Renal pelvis (tissue), 12 donors: ENCODE measurements at places on chromosomes 11 and 22.

DNA sequence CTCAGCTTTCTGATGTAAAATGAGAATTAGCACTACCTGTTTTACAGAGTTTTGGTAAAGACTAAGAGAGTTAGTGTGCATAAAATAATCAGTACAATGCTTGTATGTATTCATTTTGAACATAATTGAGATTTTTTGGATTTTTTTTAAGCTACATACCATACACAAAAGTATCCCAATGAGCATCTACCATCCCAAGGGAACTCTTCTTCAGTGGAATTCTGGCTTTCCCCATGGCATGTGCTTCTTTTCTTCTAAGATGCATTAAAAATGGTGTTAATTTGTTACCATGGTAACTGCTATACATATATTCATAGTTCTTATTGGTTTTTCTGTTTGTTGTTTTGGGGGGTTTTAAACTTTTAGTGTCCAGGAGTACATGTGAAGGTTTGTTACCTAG is 17.7 kb downstream of the OR8D1 start:
- DNase-seq, result no peak

DNA sequence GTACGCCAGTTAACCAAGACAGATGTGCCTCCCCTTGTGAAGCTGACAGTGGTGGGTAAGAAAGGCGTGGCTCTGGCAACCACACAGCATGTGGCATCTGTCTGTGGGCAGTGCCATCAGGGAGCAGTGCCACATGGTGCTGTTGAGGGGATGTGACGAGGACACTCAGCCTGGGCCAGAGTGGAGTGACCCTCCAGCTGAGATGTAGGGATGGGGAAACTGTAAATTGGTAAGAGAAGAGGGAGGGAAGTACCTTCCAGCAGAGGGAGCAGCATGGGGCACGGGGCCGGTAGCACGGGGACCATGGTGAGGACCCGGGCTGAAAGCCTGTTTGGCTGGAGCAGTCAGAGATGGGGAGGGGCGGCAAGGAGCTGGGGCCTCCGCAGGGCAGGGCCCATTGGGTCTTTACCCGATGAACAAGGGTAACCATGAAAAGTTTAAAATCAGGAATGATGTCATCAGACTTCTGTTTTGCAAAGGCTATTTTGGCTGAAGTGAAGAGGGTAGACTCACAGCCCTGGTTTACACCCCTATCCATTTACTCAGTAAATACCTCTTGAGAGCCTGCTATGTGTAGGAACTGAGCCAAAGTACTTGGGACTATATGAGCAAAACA is 10.4 kb downstream of the TMPRSS6 start:
- DNase-seq, result no peak

- no peak for DNase-seq
Measured at GRCh38 chr22:36741204-36741793, 34.6 kb downstream of the IFT27 start.

GRCh38 chr11:2677127-2677526 is 22.7 kb downstream of the KCNQ1OT1 start:
- no peak for DNase-seq

GRCh38 chr11:405954-406795 is 8.6 kb downstream of the SIGIRR start:
- no peak for DNase-seq

- no peak for DNase-seq
Measured at GRCh38 chr11:72239313-72239848, 4.6 kb downstream of the PHOX2A start.

DNA sequence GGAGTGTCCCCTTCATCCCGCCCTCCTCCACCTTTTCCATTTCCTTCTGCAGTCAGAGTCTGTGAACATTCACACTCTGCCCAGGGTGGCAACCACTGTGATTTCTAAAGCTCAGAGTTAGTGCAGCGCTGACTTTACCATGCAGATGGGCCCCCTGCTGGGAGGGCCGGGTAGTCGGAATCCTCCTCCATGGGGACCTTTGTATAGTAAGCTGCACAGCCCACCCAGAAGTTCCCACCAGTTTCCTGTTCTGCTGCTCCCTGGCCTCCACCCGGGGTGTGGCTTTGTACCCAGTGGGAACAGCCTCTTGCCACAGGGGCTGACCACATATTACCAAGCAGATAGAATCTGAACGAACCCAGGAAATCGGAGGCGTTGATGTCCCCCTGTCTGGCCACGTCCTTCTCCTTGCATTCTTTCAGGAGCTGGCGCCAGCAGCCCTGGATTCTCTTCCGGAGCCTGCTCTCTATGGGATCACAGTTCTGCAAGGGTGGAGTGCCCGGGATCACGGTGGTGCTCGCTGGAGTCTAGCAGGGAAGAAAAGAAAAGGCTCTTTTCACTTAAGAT is 125.3 kb downstream of the MPPED1 start:
- no peak for DNase-seq

DNA sequence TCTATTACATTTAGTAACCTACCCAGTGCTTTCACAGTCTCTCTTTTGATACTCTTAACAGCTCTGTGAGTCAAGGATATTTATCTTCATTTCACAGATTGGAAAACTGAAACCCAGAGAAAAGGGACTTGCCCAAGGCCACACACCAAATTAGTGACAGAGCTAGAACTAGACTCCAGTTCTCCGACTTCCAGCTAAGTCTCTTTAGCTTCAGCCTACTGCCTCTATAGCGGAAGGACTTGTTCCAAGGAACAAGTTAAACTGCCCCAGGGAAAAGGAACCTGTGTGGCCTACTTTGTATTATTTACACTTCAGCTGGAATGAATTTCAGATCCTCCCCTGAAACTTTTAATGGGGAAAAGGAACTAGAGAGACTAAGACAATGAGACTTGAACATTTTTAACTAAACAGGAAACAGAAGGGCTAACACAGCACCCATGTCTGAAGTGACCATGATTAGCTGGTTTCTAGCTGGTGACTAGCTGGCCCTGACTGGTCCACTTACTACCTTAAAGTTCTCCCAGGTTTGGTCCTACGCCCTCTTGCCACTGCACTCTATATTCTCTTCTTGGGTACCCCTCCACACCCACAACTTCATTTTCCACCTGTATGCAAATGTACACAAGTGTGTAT is 1.3 kb downstream of the LRRC51 start:
- DNase-seq, result no peak

DNA sequence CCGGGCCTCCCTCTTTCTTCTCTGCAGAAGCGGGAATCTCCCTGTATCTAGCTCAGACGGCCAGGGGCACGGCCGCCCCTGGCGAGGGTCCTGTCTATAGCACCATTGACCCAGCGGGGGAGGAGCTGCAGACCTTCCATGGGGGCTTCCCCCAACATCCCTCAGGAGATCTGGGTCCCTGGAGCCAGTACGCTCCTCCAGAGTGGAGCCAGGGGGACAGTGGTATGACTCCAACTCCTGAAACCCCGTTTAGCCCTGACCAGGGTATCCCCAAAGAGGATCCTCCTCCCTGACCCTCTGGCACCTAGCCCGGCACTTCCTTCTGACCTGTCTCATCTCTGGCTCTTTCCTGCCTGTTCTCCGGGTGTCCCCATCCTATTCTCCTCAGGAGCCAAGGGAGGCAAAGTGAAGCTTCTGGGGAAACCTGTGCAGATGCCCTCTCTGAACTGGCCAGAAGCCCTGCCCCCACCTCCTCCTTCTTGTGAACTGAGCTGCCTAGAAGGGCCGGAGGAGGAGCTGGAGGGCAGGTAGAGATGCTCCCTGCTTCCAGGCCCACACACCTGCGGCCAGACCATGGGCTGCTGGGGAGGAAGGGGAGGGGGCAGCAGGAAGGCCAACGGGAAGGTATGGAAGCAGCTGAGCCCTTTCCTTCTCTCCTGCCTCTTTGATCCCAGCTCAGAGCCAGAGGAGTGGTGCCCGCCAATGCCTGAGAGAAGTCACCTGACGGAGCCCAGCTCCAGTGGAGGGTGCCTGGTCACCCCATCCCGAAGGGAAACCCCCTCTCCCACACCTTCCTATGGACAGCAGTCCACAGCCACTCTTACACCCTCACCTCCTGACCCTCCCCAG is 12.9 kb downstream of the ROBO3 start:
- DNase-seq, result no peak

DNA sequence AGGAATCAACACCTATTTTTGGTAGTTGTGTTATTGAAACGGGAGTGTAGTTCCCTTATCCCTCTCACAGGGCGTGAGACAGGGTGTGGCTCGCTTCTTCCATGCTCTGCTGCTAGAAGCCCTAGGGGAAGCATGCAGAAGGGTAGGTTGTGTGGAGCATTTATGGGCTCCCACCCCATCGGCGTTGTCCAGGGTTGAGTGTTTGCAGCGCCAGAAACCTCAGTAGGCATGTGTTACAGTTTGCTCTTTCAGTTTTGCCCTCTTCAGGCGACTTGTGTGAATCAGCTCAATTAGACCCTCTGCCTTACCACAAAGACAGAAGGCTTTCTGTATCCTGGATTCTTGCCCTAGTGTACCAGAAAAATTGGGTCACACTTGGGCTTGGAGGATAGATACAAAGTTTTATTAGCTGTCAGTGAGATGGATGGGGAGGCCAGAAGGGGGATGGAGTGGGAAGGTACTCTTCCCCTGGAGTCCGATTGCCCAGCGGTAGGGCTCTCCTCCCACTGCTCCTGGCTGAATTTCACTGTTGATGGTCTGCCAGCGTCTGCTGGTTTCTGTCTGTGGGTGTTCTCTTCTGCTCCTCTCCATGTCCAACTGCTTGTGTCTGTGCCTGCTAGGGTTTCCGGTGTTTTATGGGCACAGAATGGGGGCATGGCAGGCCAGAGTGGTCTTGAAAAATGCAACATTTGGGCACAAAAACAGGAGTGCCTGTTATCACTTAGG is 358.3 kb upstream of the CTSC start:
- no peak for DNase-seq

- no peak for DNase-seq
Measured at GRCh38 chr11:62806611-62807121, 1.4 kb upstream of the NXF1 start.

DNA sequence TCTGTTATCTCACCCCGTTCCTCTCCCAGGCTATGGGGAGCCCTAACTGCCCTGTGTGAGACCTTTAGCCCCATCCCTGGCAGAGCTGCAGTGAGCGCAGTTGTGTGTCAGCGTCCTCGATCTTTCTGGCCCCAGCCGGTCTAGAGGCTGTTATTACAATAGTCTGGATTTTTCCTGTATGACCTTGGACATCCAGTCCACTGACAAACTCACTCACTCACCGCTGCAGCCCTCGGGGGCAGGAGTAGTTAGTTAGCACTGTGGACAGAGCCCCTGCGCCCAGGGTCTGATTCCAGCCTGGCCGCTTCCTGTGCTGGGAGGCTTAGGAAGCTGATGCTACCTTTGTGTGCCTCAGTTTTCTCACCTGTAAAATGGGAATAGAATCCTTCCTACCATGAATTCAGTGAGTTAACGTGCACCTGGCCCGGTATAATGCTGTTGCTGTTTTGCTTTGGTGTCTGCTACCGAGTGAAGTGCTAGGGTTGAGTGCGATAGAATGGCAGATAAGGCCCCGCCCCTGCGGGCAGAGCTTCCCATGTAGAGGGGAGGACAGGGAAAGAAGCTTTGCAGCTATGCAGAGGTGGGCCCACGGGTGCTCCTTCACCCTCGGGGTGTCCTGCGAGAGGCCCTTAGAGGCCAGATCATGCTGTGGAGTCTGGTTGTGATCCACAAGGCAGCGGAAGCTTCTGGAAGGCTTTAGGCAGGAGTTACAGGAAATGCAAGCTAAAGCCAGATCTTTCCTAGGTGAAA is 3.0 kb downstream of the LRP5 start:
- no peak for DNase-seq

GRCh38 chr11:103055221-103055890 is 36.6 kb downstream of the DCUN1D5 start:
- DNase-seq, result peak; percentile 24

DNA sequence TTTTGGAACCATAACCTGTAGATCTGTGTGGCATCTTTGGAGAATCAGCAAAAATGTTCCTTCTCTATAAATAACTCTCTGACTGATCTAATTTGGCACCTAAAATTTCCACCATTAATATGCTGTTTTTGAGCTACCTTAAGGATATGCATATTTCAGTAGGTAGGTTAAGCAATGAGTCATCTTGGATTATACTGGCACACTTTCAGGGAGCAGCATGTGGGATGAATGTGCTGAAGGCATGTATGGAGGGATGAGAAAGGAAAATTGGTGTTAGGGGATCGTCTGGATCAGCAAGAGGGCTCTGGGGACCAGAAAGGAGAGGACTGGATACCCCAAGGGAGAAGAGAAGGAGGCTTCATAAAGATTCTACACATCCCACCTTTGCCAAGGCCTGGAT is 44.6 kb upstream of the ELF5 start:
- DNase-seq, result no peak

GRCh38 chr11:15970506-15971214 is 385.7 kb downstream of the SOX6 start:
- DNase-seq, result no peak

GRCh38 chr11:44779736-44780520 is 53.2 kb downstream of the TSPAN18 start:
- no peak for DNase-seq

GRCh38 chr22:45975164-45976161 is 1.5 kb downstream of the WNT7B start:
- peak; percentile 61 for DNase-seq

DNA sequence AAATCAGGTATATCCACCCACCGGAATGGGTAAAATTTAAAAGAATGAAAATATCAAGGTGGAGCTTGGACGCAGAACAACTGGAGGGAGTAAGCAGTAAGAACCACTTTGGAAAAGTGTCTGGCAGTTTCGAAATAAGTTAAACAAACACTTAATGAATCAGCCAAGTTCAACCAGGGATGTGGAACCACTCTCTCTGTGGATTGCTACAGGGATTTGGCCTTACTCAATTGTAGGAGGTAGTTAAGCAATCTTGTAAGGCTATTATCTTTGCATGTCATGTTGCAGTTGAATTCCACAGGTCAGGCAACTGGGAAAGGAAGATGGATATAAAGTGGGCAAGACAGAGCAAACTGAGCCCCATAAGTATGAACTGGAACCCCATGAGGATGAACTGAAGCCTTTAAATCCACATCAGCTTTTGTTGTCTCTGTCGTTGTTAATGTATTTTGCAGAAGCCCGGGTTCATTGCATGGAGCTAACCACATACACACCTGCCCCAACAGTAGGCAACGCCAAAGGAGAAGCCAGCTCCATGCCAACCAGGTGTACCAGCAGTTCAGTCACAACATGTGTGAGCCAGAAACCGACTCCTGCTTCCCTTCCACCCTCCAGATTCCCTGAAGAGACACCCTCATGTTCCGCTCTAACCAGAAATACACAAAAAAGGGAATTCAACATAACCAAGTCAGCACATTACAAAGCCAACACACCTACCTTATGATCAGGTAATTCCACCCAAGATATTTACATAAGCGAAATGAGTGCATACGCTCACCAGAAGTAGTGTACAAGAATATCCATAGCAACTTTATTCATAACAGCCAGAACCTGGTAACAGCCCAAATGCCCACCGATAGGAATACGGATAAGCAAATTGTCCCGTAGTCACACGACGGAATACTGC is 8.0 kb upstream of the SLC43A3 start:
- DNase-seq, result no peak

- peak; percentile 58 for DNase-seq
Measured at GRCh38 chr11:114251815-114252337, 44.3 kb upstream of the NNMT start.

- DNase-seq, result no peak
Measured at GRCh38 chr11:125072961-125073590, 10.0 kb downstream of the SLC37A2 start.

DNA sequence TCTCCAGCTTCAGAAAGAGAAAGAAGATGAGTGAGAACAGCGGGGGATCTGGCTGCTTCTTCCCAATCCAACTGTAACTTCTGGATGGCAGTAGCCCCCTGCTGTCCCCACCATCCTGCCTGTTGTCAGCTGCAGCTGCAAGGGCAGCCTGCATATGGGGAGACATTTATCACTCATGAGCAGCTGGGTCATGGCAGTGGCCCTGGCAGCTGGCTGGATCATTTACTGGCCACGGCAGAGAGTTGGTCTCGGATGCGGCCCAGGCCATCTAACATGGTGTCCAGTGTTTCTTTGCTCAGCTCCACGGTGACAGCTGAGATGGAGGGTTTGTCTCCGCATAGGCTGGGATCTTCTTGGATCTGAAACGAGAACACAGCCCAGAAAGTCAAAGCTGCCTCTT is 14.8 kb downstream of the COMMD9 start:
- no peak for DNase-seq
